Mammary microvascular endothelial cell (primary cell): ENCODE measurements at places on chromosomes 12 and 14. TPM values are rescaled to one million over a fixed set of nuclear protein-coding genes. Genes with fewer than 3 reads are reported as not detected.

Gene TAS2R8
- not detected in 2 replicates for total RNA-seq

Gene ADAMTS20
- not detected in 2 replicates for total RNA-seq

Gene PLEKHH1
- total RNA-seq = 0.05 and 0.13 TPM in 2 replicates

Gene PMCH
- not detected in 2 replicates for total RNA-seq

Gene LRP1
- 0.40 and 0.54 TPM in 2 replicates for total RNA-seq

Gene GAPDH
- 5,926 and 6,362 TPM in 2 replicates for total RNA-seq

Gene MYO1A
- not detected in 2 replicates for total RNA-seq

Gene GSC
- not detected in 2 replicates for total RNA-seq

Gene PRH2
- not detected in 2 replicates for total RNA-seq

Gene P2RX7
- total RNA-seq = 3.6 and 6.9 TPM in 2 replicates

Gene TAS2R50
- 0.15 and 0.20 TPM in 2 replicates for total RNA-seq

Gene TMBIM4
- 94.5 and 106 TPM in 2 replicates for total RNA-seq

Gene SLC10A1
- total RNA-seq = not detected in 2 replicates

Gene RNF34
- 40.7 and 52.2 TPM in 2 replicates for total RNA-seq

Gene CLEC9A
- total RNA-seq = not detected in 2 replicates

Gene KLHL33
- total RNA-seq = 0.34 TPM in 1 of 2 replicates, not detected in the other

Gene ZDHHC22
- not detected in 2 replicates for total RNA-seq

Gene SPIC
- not detected in 2 replicates for total RNA-seq

Gene ARPC3
- total RNA-seq = 1,173 and 1,199 TPM in 2 replicates

Gene IL26
- not detected in 2 replicates for total RNA-seq

Gene DYNC1H1
- total RNA-seq = 610 and 658 TPM in 2 replicates

Gene SERPINA1
- not detected in 2 replicates for total RNA-seq

Gene SLC38A6
- total RNA-seq = 13.2 and 16.8 TPM in 2 replicates
